T-helper 2 cell treated with Interferon-gamma antibody and Interleukin-4, amounts not matched to agents 100 ng/mL and 5 ng/mL, for 36 hours (primary cell): ENCODE measurements at places on chromosomes 13 and 19. TPM values are rescaled to one million over a fixed set of nuclear protein-coding genes. Genes with fewer than 3 reads are reported as not detected.

ZNF813 gene
- total RNA-seq: 2.8 and 3.1 TPM in 2 replicates

PRRG2 gene
- total RNA-seq: 0.82 and 1.1 TPM in 2 replicates

BCL3 gene
- total RNA-seq: 65.6 and 68.4 TPM in 2 replicates

WDR88 gene
- total RNA-seq: not detected in 2 replicates

FCGBP gene
- 7.3 and 7.4 TPM in 2 replicates for total RNA-seq

C19orf85 gene
- not detected in 2 replicates for total RNA-seq
